Endothelial cell of coronary artery (primary cell): ENCODE measurements at places on chromosomes 12 and 14. TPM values are rescaled to one million over a fixed set of nuclear protein-coding genes. Genes with fewer than 3 reads are reported as not detected.

CD163 gene
- under 0.01 TPM in 1 of 2 replicates, not detected in the other for total RNA-seq

PTPRB gene
- 105 and 187 TPM in 2 replicates for total RNA-seq

SPIC gene
- not detected in 2 replicates for total RNA-seq

ZFYVE21 gene
- 44.7 and 65.7 TPM in 2 replicates for total RNA-seq

MANSC4 gene
- total RNA-seq: not detected in 2 replicates

IL23A gene
- not detected in 2 replicates for total RNA-seq

PLA2G1B gene
- total RNA-seq: not detected in 2 replicates

GPR137C gene
- total RNA-seq: 0.45 and 0.94 TPM in 2 replicates

NID2 gene
- total RNA-seq: 14.2 and 34.4 TPM in 2 replicates

FGF23 gene
- not detected in 2 replicates for total RNA-seq

TGM1 gene
- total RNA-seq: 0.36 and 0.75 TPM in 2 replicates

JPH4 gene
- total RNA-seq: not detected in 2 replicates

LPCAT3 gene
- total RNA-seq: 4.5 and 5.4 TPM in 2 replicates

KRT8 gene
- 9.2 and 20.7 TPM in 2 replicates for total RNA-seq

ANKS1B gene
- total RNA-seq: 0.09 TPM in 1 of 2 replicates, not detected in the other

SIRT4 gene
- 1.3 TPM in 2 replicates for total RNA-seq

NXPH4 gene
- total RNA-seq: 2.5 TPM in 1 of 2 replicates, not detected in the other

MMAB gene
- 13.8 and 19.6 TPM in 2 replicates for total RNA-seq

OR4K17 gene
- not detected in 2 replicates for total RNA-seq

FLRT2 gene
- 23.4 and 34.4 TPM in 2 replicates for total RNA-seq

FOXJ2 gene
- 2.4 and 4.2 TPM in 2 replicates for total RNA-seq

FICD gene
- 6.2 and 7.2 TPM in 2 replicates for total RNA-seq

GARIN6 gene
- not detected in 2 replicates for total RNA-seq

DHH gene
- 7.5 and 7.8 TPM in 2 replicates for total RNA-seq
